ENCODE measurements at places on chromosomes 2 and 18.

- no peak for DNase-seq
Measured at GRCh38 chr2:20224164-20224715, 690 bp downstream of the SDC1 start.

DNA sequence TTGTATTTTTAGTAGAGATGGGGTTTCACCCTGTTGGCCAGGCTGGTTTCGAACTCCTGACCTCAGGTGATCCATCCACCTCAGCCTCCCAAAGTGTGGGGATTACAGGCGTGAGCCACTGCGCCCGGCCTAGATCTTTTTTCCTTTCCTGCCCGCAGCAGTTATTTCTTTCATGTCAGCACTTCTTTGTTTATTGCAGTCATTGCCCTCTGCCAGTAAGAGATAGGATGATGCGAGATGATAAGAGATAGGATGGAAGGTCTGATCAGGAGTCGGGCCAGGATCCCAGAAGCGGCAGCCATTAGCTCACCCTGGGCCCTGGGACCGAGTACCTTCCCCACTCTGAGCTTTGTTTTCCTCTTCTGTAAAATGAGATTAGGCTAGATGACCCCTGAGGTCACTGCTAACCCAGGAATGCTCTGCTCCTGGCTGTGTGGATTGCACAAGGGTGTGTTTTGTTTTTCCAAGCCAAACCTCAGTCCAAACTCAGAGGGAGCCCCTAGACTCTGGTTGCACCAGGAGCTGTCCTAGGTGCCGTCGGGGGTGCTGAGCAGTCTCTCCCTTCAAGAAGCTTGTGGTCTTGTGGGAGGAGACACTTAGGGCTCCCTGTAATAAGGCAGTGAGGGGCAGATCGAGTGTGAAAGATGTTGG is 63.3 kb downstream of the LPIN1 start:
- DNase-seq: no peak

- no peak for DNase-seq
Measured at GRCh38 chr2:222451224-222451674, 26.9 kb downstream of the SGPP2 start.

- DNase-seq: no peak
Measured at GRCh38 chr2:172219201-172219600, 116.5 kb upstream of the DLX2 start.

DNA sequence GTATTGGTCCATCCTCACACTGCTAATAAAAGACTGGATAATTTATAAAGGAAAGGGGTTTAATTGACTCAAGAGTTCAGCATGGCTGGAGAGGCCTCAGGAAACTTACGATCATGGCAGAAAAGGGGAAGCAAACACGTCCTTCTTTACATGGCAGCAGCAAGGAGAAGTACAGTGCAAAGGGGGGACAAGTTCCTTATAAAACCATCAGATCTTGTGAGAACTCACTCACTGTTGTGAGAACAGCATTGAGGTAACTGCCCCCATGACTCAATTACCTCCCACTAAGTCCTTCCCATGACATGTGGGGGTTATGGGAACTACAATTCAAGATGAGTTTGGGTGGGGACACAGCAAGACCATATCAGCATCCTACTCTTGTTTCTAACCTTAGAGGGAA is 37.0 kb downstream of the SP100 start:
- DNase-seq: peak; percentile 56

DNA sequence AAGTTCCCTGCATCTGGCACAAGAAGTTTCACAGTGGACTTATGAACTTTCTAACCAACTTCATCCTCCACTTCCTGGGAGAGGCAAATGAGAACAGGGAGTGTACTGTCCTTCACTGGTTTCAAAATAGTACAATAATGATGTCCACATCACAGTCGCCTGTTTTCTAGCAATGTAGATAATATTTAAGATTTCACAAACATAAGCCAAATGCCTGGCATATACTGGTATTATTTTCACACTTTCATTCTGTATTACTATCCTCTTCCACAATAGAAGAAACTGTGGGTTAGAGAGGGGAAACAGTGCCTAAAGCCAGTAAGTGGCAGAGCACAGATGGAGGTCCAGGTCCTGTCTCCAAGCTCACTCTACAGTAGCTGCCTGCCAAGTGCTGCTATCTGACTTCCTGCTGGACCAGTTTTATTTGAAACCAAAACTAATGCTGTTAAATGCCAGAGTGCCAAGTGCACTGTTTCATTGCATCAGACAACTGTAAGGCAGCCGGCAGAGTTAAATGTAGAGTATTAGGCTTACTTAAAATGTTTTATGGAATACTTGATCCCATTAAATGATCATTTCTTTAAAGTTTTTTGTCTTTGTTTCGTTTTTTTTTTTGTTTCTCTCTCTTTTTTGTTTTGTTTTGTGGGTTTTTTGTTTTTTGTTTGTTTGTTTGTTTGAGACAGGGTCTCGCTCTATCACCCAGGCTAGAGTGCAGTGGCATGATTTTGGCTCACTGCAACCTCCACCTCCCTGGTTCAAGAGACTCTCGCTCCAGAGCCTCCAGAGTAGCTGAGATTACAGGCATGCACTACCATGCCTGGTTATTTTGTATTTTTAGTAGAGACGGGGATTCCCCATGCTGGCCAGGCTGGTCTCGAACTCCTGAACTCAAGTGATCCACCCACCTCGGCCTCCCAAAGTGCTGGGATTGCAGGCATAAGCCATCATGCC is 15.1 kb downstream of the COBLL1 start:
- no peak for DNase-seq

- DNase-seq: no peak
Measured at GRCh38 chr2:174436351-174436750, 40.8 kb downstream of the SCRN3 start.
